Cardiac atrium fibroblast (primary cell): ENCODE measurements at places on chromosomes 1 and 21. TPM values are rescaled to one million over a fixed set of nuclear protein-coding genes. Genes with fewer than 3 reads are reported as not detected.

The LCE1B gene
- total RNA-seq: not detected in 2 replicates

The RGS18 gene
- total RNA-seq: 0.16 TPM in 1 of 2 replicates, not detected in the other

The ANKRD65 gene
- total RNA-seq: 2.2 TPM in 1 of 2 replicates, not detected in the other

The MPL gene
- total RNA-seq: not detected in 2 replicates

The HCRTR1 gene
- not detected in 2 replicates for total RNA-seq

The RCC1 gene
- 21.7 and 22.6 TPM in 2 replicates for total RNA-seq

The EPHX1 gene
- total RNA-seq: 78.3 and 125 TPM in 2 replicates
